ENCODE measurements at places on chromosomes 7 and 10.

DNA sequence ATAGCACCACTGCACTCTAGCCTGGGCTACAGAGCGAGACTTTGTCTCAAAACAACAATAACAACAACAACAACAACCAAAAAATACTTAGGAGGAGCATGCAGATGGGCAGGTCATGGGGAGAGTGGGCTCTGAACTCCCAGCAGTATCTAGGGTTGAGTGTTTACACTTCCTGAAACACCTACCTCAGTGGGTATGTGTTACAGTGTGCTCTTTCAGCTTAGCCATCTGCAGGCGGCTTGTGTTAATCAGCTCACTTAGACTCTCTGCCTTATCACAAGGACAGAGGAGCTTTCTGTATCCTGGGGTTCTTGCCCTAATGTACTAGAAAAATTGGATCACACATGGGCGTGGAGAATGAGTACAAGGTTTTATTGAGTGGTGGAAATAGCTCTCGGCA, 340.2 kb downstream of the KIF20B start:
- DNase-seq: no peak

DNA sequence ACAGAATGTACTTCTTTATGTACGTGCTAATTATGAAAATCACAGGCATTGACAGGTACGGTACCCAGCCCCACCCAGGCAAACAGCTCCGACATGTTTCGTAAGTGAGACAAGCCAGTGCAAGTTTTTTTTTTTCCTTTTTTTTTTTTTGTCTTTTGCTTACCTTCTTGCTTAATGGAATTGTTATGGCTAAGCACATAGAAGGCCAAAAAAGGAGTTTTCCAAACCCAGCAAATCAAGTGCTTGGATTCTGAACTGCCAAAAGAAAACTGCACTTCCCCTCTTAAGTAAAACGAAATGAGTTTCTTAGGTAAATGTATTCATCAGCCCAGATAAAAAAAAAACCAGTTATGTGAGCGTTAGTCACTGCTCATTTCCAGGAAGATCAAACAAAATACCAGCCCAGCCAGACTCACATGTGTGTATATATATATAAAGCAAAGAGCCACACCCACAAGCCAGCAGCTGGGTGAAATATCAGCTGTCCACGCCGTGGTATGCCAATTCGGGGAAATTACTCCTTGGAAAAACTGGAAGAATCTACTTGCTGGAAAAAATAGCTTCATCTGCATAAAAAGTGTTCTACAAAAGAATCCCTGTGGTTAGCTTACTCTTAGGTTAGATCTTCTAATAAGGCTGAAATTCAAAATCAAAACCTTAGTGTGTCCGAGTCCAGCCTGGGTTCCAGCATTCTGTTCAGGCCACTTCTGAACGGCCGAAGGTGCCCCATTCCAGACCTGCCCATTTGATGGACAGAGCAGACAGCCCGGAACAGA, 8.0 kb downstream of the KLF6 start:
- DNase-seq: no peak

DNA sequence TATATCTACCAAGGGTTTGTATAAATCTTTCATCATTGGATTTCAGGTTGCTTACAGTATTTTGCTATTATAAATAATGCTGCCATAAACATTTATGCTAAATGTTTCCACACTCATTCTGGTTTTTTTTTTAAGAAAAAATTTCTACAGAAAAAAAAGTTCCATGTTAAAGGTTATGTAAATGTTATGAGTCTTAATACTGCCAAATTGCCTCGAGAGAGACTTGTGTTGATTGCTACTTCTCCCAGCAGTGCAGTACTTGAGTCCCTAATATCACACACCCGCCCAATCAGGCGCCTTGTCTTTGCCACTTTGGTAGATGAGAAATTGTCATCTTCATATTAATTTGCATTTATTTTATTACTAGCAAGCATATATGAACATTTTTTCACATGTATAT, 96.7 kb upstream of the TMEM26 start:
- no peak for DNase-seq

DNA sequence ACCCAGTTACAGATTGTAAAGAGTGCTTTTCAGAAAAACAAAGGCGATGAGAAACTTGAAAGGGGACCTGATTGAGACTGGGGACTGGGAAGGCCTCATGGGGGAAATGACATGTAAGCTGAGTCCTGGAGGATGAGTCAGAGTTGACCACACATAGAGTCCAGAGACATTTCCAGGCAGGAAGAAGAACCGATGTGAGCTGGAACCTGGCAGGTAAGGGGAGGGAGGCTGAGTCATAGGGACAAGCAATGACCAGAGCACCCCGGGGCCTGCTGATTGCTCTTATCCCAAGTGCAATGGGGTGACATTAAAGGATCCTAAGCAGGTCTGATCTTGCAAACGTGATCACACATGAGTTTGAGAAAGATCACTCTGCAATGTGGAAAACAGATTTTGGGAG, 11.7 kb downstream of the TLL2 start:
- DNase-seq: no peak

- DNase-seq: peak; percentile 19
Observed at GRCh38 chr7:150631084-150631826, 930 bp downstream of the GIMAP6 start.

All from stimulated activated CD8-positive, alpha-beta memory T cell treated with anti-CD3 and anti-CD28 coated beads, Interleukin-15, amount 100 ng/mL, for 1 hour (primary cell).